ENCODE measurements at places on chromosomes 4 and X.
A peak's percentile ranks its signal among the peaks of the same experiment; 100 is the strongest.

GRCh38 chrX:137198040-137198439 lies 164.2 kb upstream of the GPR101 start:
- DNase-seq, result no peak

DNA sequence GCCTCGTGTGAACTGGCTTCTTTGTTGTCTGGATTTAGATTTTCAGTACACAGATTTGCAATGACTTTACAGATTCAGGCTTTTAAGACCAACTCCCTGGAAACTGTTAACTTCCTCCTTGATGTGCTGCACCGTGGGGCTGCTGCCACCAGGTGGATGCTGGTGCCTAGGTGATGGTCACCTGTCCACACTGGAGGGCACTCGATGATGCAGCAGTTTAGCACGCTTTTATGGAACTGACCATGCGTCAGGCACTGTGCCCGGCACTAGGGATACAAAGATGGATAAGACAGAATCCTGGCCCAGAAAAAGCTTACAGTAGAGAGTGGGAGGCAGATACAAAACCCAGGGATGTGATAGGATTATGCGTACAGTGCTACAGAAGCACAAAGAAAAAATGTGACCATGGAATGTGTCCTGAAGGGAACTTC lies 180.7 kb downstream of the CEP135 start:
- DNase-seq, result peak; percentile 44

GRCh38 chr4:165680821-165681220 lies 192.2 kb upstream of the TLL1 start:
- DNase-seq, result no peak

DNA sequence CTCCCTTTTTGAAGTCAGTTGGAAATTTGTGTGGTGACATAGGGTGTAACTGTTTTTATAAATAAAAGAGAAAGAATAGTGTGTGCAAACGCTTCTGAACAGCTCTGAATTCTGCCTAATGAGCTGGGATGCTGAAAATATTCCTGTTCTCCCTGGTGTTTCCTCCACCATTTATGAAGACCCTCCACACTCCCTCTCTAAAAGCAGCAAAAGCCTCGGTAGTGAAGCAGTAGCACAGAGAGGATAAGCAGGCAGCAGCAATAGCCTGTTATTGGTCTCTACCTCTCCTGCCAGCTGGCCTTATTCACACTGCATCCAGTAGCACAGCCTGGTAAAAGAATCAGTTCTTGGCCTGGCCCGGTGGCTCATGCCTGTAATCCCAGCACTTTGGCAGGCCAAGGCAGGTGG lies 406.1 kb downstream of the IQCM start:
- DNase-seq, result no peak

GRCh38 chrX:120768254-120768653 lies 107.4 kb downstream of the CT47B1 start:
- DNase-seq, result no peak

All from OCI-M1 (cell line).